ENCODE measurements at places on chromosomes 16 and 17.

DNA sequence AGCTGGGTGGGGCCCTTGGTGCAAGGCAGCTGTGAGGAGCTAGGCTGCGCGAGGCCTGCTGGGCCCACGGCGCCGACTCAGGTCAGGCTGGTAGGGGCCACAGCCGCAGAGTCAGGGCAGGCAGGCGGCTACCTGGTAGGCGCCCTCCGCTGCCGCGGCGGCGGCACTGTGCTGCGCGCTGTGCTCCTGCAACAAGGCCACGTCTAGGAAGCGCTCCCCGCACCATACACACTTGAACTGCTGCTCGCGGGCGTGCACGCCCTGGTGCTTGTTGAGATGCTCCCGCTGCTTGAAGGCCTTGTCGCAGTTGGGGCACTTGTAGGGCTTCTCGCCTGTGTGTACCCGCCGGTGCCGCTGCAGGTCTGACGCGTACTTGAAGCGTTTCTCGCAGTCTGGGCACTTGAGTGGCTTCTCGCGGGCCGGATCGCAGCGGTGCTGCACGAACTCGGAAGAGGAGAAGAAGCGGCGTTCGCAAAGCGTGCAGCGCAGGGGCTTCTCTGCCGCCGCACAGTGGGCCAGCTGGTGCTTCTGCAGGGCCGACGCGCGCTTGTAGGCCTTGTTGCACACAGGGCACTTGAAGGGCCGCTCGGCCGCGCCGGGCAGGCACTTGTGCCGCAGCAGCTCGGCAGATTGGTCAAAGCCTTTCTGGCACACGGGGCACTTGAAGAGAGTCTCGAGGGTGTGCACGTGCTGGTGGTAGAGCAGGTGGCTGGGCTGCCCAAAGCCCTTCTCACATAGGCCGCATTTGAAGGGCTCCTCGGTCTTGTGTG, 3.9 kb downstream of the ZNF319 start:
- DNase-seq = no peak

DNA sequence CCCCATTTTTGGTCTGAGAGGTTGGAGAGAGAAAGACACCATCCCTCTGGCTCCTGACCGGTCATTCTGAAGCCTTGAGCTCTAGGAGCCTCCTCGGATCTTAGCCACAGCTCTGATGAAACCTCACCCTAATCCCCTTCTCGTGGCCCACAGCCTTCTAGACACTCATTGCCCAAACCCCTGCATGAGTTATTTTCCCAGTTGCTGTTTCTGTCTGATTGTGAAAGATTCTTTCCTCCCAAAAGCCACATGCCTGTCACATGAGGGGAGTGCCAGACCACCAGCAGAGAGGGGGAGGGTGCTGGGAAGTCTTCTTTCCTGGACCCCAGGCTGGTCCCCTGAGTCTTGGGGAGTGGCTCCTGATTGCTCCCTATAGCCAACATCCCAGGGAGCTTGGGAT, 17.6 kb upstream of the ABR start:
- DNase-seq = no peak

- DNase-seq = no peak
Observed at GRCh38 chr16:50279504-50279865, 13.1 kb downstream of the ADCY7 start.

GRCh38 chr16:89197633-89198416, 2.5 kb downstream of the SLC22A31 start:
- no peak for DNase-seq

DNA sequence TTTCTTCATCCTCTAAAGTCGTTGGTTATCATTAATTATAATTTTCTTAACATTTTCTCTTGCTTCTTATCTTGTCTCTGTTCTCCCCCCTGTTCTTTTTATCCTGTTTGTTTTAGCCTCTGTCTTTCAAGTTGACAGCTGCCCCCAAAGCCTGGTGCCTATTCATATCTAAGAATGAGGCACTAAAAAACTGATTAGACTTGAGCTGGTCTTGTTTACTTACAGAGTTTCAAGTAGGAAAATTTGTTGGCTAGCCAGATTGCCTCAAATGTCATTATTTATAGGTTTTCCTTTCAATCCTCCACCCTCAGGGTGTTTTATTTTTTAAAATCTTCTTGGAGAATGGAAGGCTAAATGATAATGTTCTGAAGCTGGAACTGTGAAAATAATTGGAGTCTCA, 236.0 kb downstream of the UTP18 start:
- DNase-seq = no peak

GRCh38 chr16:80457871-80458270, 82.9 kb upstream of the DYNLRB2 start:
- DNase-seq = no peak

DNA sequence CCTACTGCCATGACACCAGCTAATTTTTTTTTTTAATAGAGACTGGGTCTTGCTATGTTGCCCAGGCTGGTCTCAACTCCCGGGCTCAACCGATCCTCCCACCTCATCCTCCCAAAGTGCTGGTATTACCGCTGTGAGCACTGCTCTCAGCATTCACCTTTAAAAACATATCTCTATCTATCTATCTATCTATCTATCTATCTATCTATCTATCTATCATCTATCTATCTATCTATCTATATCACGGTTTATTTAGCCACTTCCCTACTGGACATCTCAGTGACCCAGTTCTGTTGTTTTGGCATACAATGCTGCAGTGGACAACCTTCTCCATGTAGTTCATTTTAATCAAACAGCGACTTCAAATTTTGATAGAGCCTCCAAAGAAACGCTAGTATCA, 1.3 kb upstream of the PHAF1 start:
- no peak for DNase-seq

- no peak for DNase-seq
Observed at GRCh38 chr17:73064084-73064938, 28.2 kb downstream of the SLC39A11 start.

DNA sequence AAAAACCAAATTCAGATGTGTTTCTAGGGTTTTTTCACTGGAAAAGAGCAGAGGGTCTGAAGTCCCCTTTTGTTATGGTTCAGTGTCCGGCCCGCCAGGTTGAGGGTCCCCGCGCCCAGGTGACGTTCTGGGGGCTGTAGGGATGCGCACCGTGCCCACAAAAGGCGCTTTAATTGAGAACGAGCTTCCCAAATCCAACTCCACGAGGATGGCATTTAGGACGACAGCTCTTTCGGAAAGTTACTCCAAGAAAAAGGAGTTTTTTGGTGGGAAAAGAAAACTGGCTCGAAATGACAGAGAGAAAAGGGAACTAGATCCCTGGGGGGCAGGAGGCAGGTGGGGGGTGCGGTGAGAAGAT, 15.9 kb upstream of the ZFHX3 start:
- no peak for DNase-seq

Data from iPS DF 19.7 (cell line).